ENCODE measurements at places on chromosomes 3 and 15. TPM values are rescaled to one million over a fixed set of nuclear protein-coding genes. Genes with fewer than 3 reads are reported as not detected.

DNA sequence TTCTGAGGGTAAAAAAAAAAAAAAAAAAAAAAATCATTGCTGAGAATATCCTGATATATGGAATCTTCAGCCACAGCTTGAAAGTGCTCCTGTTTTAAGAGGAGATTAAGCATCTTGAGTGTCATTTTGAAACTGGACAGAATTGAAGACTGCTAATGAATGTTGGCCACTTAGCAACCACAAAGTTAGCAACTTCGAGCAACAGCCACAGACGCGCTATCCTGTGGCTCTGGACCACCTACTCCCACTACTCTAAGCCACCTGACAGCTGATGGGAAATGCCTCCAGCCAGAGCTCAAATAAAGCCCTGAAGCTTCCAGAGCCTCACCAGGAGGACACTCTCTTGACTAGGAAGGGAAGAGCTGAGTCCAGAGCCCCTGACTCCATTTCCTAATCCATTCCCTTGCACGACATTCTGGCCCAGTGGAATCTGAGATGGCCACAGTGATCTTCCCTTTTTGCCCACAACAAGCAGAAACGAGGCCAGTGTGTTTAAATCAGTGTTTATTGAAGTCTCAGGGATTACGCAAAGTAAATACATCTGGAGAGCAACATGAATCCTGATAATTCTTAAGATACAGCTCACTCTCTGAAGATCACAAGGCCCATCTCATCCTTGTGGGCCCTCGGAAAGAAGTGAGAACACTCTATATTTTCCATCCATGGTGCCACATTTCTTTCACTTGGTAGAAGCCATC, 58.6 kb downstream of the TMEM212 start:
- no peak for DNase-seq

ZCWPW2 gene
- 0.42 TPM for total RNA-seq

SLC27A2 gene
- 37.2 TPM for total RNA-seq

DNA sequence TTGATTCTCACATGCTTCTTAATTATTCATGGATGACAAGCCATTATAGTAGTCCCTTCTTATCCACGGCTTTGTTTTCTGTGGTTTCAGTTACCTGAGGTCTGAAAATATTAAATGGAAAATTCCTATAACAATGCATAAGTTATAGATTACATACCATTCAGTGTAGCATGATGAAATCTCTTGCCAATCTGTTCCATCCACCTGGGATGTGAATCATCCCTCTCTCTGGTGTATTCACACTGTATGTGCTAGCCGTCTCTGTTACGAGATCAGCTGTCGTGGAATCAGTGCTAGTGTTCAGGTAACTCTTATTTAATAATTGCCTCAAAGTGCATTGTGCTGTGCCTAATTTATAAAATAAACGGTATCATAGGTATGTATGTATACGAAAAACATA, 5.2 kb downstream of the WDR5B start:
- no peak for DNase-seq

FGD5 gene
- 5.8 TPM for total RNA-seq

DNA sequence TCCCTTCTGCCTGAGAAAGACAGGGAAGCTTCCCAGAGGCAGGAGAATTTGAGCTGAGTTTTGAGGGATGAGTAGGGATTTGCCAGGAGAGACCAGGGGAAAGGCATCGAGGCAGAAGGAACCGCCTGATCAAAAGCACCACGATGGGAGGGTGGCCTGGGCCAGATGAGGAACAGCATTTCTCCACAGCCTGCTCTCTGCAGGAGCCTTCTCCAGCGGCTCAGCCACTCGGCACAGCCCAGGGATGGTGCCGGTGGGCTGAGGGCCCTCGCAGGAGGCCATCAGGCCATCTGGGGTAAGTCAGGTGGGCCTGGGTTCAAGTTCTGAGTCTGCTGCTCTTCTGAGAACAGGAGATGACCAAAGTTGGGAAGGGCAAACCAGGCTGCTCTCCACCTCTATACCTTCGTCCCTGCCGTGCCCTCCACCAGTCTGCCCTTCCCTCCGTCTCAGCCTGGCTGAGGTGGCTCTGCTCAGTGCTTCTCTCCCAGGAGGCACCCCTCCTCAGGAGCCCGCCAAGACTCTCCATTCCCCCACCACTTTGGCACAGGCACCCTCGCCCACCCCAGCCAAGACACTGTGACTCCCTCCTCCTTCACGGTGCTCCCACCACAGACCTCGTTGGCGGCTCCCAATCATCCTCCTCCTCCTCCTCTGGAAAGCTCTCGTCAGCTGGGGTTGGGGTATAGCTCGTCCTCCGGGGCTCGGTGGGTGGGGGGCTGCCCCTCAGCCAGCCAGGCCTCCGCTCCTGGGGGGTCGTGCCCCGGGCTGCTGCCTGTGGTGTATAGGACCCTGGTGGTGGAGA, 34.9 kb downstream of the GRIP2 start:
- no peak for DNase-seq

- DNase-seq: no peak
Observed at GRCh38 chr15:35624881-35625280, 78.9 kb upstream of the DPH6 start.

- no peak for DNase-seq
Observed at GRCh38 chr3:4748701-4749378, 230.4 kb upstream of the BHLHE40 start.

COL6A5 gene
- 0.08 TPM for total RNA-seq

DNA sequence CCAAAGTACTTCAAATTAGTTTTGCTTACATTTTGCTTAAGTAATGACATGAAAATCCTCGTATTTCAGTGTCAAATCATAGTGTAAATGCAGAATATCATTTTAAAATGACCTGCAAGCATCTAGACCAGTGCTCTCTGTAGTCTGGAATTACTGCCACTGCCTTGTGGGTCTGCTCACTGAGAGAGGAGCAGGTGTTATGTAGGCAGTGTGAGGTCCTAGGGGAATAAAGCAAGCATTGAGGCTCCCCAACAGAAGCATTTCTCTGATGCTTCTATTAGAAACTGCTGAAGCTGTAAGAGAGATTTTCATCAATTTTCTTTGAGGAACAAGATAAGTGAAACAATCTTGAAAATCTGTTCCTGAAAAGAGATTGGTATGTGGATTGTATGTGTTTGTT, 253.2 kb downstream of the BBX start:
- no peak for DNase-seq

- DNase-seq: no peak
Observed at GRCh38 chr15:87707566-87708130, 548.9 kb downstream of the NTRK3 start.

FES gene
- 5.1 TPM for total RNA-seq

FEZF2 gene
- total RNA-seq: not detected

DNA sequence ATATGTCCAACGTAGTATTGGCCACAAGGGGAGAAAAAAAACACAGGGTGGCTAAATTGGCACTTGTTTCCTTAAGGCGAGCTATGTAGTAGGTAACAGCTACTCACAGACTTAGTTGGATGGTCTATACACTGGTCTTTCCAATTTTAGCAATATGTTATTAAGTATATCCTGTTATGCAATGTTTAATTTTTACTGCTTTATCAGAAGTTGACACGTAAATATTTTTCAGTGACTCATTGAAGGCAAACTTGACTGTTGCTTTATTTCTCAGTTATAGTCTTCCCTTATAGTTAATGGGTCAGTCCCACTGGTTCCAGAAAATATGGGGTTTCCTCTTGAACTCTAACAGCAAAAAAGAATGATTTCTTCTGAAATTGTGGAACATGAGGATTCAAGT, 46.5 kb downstream of the ADPGK start:
- DNase-seq: no peak

GRCh38 chr3:154956815-154957214, 123.3 kb upstream of the MME start:
- no peak for DNase-seq

MESP1 gene
- total RNA-seq: 9.7 TPM

Measured in left colon (tissue), 2 donors.